ENCODE measurements at places on chromosomes 1 and 21. TPM values are rescaled to one million over a fixed set of nuclear protein-coding genes. Genes with fewer than 3 reads are reported as not detected.

- DNase-seq, result no peak
These were observed 123.7 kb downstream of the TOMM20 start for GRCh38 chr1:235004840-235005391.

DNA sequence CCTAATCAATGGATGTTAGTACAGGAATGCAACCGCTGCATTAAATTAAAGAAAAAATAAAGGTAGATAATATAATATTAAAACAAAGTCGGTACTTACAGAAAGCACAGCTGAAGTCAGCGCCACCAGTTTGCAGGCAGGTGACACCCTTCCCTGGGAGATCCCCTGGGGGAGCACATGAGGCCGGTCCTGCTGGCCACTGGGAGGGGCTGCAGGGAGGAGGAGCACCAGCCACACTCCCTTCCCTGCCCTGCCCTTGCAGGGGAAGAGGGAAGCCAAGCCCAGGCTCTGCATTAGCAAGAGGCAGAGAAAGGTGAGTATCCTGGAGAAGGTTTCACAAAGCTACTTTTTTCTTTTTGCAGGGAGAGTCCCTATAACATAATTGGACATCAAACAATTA lies 507.0 kb downstream of the AJAP1 start:
- no peak for DNase-seq

The GBP2 gene
- total RNA-seq, result 1.3 TPM

The KDM1A gene
- 87.2 TPM for total RNA-seq

All from muscle of leg (tissue), 16 donors.